MM.1S (cell line): ENCODE measurements at places on chromosomes 3 and 15.

- no peak for DNase-seq
Observed at GRCh38 chr3:40996382-40996781, 202.9 kb upstream of the CTNNB1 start.

DNA sequence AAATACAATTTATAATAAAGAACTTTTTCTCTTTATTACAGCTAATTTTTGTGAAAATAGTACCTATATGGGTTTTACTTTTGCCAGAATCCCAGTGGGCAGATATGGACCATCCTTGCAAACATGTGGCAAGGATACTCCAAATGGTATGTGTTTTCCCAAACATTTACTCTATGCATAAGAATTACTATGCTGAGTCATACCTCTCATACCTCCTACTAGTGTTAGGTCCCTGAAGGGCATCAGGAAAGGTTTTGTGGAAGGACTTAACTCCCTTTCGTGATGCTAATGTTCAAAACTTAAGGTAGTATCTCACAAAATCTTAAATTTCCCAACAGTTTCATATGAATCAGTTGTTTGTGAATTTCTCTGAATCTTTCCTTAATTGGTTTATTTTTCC, 21.3 kb downstream of the ADGRG7 start:
- no peak for DNase-seq

DNA sequence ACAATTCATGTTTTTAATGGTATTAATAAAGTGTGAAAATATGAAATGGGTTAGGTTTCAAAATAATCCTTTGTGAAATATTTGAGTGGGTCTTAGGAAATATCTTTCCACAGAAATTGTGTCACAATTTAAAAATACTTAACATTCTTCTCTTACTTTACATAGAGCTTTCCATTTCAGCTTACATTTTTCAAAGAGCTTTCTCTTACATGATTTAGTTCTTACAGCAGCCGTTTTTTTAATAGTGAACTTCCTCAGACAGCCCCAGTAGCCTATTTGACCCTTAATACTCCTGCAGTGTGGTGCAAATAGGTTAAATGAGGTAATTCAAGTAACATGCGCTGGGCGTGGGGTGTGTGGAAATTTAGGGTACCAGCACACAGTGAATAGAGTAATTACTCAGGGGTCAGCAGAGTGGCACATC, 21.8 kb downstream of the P2RY12 start:
- no peak for DNase-seq

- DNase-seq, result no peak
Observed at GRCh38 chr3:123576122-123576521, 8.7 kb downstream of the HACD2 start.

DNA sequence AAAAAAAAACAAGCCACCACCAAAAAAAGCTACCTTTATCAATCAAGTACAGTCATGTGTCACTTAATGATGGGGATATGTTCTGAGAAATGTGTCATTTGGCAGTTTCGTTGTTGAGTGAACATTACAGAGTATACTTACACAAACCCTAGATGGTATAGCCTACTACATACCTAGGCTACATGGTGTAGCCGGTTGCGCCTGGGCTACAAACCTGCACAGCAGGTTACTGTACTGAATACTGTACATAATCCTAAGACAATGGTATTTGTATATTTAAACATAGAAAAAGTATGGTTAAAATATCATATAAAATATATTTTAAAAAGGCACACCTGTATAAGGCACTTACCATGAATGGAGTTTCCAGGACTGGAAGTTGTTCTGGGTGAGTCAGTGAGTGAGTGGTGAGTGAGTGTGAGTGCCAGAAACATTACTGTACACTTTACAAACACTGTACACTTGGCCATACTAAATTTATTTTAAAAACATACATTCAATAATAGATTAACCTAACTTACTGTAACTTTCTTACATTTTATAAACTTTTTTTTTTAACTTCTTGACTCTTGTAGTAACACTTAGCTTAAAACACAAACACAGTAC, 25.9 kb upstream of the JMJD7 start:
- DNase-seq, result no peak
